ENCODE measurements at places on chromosomes 6 and 20.

- no peak for DNase-seq
Measured at GRCh38 chr6:22295145-22295544, 1.7 kb downstream of the PRL start.

GRCh38 chr6:4155848-4156466 is 20.6 kb upstream of the ECI2 start:
- DNase-seq: peak; percentile 61

GRCh38 chr20:58352468-58352867 is 36.6 kb upstream of the VAPB start:
- DNase-seq: no peak

GRCh38 chr20:4040283-4041179 is 25.2 kb upstream of the RNF24 start:
- no peak for DNase-seq

GRCh38 chr6:5729813-5730517 is 276.8 kb downstream of the NRN1 start:
- no peak for DNase-seq

GRCh38 chr20:25269833-25270170 is 21.9 kb downstream of the PYGB start:
- DNase-seq: no peak

All from CD8-positive, alpha-beta memory T cell (primary cell).